ENCODE measurements at places on chromosomes 2 and 18.

DNA sequence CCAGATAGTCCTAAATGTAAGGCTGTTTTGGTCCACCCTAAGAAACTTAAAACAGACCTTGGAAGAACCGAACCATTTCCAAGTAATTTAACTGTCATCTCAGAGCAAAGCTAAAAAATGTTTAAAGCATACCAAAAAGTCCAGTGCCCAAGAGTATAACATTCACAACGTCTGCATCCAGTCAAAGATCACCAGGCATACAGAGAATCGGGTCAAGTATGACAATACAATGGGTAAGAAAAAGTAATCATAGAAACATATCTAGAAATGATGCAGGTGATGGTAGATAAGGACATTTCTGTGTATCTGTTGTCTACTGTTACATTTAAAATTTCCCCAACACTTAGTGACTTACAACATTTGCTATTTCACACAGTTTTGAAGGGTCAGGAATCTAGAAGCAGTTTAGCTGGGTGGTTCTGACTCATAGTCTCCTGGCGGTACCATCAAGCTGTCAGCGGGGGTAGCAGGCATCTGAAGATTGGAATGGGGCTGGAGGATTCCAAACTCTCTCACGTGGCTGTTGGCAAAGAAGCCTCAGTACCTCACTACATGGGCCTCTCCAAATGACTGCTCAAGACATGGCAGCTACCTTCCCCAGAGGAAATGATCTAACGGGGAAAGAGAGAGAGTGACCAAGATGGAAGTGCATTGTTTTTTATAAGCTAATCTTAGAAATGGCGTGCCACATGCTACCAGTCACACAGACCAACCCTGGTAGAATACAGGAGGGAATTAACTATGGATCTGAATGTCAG, 36.6 kb upstream of the DYNC2LI1 start:
- DNase-seq = no peak

DNA sequence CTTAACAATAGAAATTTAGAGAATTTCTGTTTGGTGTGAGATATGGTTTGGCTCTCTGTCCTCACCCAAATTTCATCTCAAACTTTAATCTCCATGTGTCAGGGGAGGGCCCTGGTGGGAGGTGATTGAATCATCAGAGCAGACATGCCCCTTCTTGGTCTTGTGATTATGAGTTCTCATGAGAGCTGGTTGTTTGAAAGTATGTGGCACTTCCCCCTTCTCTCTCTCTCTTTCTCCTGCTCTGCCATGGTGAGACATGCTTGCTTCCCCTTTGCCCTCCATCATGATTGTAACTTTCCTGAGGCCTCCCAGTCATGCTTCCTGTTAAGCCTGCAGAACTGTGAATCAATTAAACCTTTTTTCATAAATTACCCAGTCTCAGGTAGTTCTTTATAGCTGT, 524.7 kb upstream of the ACVR2A start:
- DNase-seq = no peak

GRCh38 chr18:21853016-21853415, 112.4 kb downstream of the MIB1 start:
- no peak for DNase-seq

DNA sequence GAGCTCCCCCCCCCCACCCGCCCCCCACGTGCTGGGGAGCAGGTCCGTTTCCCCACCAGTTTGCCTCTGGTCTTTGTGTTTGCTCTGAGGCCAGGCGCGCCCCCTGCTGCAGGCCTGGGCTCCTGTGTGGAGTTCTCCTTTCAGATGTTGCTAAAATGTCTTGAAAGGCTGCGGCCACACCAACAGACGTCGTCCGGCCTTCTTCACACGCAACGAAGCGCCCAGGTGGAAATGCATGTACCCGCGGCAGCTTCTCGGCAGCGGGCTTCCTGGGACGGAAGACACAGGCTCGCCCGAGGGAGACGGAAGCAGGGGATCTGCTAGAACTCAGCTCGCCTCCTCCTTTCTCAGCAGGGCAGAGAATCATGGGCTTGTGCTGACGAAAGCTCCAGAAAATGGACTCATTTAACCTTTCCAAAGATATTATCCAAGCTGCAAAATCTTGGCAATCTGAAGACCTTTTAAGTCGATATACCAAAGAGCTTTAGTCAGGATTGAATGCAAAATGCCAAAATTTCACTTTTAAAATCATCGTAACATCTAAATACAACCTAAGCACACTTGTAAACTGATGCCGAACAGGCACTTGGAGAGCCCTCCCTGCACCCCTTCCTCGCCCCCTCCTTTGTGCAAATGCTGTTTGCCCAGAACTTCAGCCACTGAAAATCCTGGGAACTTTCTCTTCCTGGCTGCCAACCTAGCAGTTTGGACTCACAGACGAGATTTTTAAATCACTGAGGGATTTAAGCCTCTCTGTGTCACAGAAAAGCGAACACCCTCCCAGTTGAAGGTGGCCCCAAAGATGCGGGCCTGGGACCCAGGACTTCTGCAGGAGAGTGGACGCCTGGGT, 125.5 kb upstream of the ZNF516 start:
- DNase-seq = peak; percentile 7

- DNase-seq = no peak
These were observed 290.8 kb downstream of the CCDC85A start for GRCh38 chr2:56474412-56475158.

- no peak for DNase-seq
These were observed 215.7 kb downstream of the DYSF start for GRCh38 chr2:71669058-71669456.

DNA sequence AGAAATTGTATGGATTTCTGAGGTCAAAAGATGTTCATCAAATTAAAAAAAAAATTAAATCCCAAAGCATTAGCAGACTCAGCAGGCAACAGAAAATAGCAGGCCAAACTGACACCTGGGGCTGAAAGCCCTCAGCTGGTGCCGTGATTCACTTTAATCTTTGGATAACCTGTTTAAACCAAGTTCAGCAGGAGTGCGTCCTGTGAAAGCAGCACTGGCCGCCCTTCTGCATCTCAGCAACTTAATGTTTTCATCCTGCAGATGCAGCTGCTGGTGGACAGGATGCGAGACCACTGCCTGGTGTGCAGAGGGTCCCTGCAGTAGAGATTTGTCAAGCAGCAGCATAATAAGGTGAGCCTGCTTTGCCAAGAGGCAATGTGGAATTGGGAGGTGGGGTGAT, 41.2 kb downstream of the CCDC68 start:
- no peak for DNase-seq

DNA sequence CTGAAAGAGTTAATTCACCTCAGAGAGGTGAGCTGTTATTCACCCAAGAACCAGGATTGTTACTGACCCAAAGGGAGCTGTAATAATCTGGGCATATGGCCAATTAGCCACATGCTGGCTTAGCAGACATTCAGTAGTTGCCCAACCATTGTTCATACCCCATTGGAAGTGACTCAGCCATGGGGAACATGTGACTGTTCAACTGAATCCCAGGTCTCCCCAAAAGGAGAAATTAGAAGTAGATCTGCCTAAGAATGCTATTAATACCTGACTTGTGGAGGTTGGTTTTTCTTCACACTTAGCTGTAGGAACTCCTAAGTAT, 272.6 kb upstream of the UBE2E3 start:
- no peak for DNase-seq

DNA sequence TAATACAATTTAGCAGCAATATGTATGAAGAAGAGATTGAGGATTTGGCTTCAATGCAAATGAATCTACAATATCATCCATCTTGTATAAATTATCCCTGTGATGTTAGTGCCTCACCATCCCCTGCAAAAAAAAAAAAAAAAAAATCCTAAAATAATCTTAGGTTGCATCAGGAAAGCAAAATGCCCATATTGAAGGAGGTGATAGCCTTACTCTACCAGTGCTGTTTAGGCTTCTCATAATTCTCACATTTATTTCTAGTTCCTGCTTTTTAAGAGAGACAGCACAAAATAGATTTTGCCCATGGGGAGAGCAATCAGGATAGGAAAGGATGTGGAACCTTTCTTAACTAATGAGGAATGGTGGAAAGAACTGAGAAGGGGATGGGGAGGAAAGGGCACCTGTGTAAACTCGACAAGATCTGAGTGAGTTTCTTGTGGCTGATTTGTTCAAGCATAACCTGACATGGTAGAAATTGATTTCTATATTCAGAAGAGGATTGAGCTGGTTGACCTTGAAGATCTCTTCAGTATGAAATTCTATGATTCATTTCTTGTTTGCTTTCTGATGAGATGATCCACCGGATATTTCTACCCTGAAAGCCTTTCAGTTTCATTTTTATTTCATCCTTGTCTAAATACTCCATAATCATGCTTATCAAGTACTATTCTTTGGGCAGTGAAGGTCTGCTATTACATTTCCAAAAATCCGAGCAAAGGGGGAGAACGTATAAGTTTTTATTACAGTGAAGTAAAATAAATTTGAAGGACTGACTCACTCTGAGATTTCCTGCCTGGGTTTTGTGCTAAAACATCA, 391.2 kb downstream of the PTPRM start:
- DNase-seq = no peak

Data from CD4-positive, alpha-beta T cell treated with Interleukin-15 for 4 hours (primary cell).